HT1080 (cell line): ENCODE measurements at places on chromosomes 1 and 21. TPM values are rescaled to one million over a fixed set of nuclear protein-coding genes. Genes with fewer than 3 reads are reported as not detected.

GRCh38 chr1:165444897-165445370 is at the start of gene RXRG:
TSS of gene RXRG (minus strand) at chr1:165445126. CDS start at chr1:165444893, 233 bp downstream.
- DNase-seq = peak; percentile 0

DNA sequence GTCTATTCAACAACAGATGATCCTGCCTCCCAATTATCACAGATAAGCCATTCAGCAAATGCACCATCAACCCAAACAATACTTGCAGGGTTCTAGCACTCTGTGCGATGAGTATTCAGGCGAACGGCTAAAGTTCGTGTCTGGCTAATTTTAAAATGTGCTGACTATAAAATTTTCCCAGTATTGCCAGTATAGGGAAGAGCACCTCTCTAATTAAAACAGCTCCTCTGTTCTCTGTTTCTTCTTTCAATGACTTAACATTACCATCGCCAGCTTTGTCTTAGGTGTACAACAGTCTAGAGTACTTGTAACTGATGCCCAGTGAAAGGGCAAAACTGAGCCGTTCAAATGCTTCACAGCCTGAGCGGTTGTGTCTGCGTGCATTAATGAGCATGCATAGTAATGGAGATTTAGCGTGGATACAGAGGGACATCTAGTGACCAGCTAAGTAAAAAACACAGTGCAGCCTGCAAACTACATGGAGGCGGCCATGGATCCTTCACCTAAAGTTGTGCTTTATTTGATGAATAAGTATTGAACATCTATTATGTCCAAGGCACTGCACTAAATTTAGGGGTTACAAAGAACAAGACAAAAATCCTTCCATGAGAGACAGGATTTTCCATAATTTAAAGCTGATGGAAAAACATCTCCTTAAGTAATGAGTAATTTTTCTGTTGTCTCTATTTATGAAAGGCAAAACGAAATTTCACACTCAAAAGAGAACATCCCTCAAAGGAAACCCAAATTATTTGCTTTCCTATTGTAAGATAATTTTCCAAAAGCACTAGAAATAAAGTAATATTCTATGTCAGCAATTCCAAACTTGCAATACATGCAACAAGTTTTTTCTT is 120.0 kb downstream of the SETD4 start:
- DNase-seq = peak; percentile 63

DNA sequence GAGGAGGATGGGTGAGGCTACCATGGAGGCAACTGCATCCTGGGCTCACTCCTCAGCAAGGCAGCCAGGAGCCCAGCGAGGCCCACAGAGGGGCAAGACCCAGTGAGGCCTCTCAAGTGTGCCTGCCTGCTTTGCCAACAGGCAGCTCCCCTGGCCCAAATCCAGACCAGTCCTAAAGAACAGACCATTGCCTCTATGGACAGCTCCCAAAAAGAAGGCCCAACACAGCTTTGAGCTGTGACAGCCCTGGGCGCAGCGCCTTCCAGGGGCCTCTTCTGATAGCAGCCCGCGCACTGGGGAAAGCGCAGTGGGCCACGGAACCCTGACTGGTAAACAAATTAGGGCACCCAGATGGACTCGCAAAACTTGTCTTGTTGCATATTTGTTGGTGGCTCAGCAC is 25.5 kb downstream of the C1orf198 start:
- no peak for DNase-seq

GRCh38 chr1:222210776-222211175 is 337.1 kb downstream of the HHIPL2 start:
- no peak for DNase-seq

GRCh38 chr1:87905651-87906050 is 577.0 kb downstream of the LMO4 start:
- no peak for DNase-seq

- DNase-seq = peak; percentile 24
Measured at GRCh38 chr21:28445141-28445830, 547.4 kb downstream of the LTN1 start.

- DNase-seq = no peak
Measured at GRCh38 chr1:200366577-200367253, 43.1 kb downstream of the ZNF281 start.

DNA sequence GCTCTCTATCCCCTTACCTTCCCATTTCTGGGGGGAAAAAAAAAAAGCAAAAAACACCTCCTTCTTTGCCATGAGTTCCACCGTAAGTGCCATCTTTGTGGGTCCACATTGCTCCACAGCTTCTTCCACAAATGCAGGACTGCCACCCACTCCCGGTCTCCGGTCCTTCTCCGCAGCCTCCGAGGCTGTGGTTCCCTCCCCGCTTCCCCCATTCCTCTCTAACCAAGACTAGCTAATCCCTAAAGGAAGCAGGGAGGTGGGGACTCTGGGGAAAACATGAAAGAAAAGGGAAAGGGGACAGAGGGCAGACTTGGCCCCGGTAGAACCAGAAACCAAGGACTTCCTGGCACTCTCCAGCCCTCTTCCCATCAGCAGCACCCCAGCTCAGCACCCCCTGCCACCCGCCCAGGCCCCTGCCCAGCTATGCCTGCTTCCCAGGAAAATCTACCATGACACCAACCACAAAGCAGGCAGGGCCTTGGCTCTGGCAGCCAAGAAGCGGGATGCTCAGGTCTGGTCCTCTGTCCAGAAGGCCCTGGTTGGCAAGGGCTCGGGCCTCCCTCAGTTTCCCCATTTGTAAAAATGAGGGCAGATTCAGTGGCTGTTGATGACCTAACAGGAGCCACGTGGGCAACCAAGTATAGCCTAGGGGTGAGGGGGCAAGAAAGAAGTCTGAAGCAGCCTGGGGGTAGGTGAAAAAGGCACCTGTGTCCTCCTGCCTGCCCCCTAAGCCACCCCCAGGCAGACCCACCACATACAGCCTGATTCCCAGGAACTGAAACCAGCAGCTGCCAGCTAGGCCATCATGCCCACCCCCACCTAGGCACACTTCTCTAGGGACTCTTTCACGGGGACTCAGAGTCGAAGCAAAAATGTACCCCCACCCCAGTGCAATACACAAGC is 2.5 kb downstream of the EPHA2 start:
- DNase-seq = no peak

DNA sequence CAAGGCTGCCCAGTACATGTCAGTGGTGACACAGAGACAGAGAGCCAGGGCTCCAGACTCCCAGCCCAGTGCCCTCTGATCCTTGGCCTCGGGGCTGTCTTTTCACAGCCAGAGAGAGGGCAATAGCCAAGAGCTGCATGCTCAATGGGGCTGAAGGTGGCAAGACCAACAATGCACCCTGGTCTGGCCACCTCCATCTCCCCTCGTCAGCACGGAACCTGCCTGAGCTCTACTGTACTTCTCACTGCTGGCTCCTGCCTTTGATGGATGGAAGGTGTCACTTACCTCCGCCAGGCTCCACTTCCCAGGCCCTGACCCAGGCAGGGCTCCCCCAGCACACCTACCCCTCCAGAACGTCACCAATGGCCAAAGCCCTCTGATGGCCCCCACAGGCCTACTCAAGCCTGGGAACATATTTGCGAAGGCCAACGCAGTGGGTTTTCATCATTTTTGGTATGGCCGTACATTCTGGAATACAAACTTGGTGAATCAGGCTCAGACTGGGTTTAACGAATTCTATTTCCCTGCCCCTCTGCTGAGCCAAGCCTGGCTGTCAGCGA is 88.1 kb downstream of the DMRTB1 start:
- no peak for DNase-seq

DNA sequence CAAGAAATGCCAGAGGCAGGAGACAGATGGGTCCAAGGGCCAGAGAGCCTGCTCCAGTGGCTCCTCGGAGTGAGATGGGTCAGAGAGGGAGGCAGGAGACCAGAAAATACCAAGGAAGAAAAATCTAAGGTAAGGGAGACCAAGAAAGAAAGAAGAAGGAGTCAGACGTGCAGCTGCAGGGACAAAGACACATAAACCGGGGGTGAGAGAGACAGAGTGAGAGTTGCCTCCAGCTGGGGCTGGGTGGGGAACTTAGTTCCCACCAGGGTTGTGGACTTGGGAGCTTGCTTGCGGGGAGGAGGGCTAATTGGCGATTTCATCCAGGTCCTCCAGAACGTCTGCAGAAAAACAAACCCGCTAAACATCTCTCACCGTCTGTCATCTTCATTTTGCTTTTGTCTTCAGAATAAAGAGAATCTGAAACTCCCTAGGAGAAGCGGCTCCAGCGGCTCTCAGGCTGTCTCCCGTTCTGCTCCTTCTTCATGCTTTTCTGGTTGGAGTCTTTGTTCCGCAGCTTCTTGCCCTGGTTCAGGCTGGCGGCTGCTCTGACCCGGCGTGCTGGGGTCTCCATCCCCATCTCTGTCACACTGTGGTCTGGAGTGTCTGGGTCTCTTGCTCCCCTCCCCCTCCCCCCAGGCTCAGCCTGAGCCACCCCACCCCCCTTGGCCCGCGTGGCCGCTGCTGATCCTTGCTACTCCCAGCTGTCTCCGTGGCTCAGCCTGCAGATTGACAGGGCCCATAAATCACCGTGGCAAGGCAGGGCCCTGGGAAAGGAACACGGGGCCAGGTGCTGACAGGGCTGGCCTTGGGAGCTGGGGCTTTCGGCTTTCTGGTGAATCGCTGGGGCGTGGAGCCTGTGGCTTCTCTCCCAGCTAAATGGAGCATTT is 66.6 kb downstream of the UBIAD1 start:
- no peak for DNase-seq

GRCh38 chr1:52436817-52437216 is 32.4 kb downstream of the PRPF38A start:
- DNase-seq = no peak

- no peak for DNase-seq
Measured at GRCh38 chr1:205729945-205730610, 19.9 kb downstream of the NUCKS1 start.

GRCh38 chr1:7478809-7479499 is 292.1 kb upstream of the VAMP3 start:
- DNase-seq = no peak

DNA sequence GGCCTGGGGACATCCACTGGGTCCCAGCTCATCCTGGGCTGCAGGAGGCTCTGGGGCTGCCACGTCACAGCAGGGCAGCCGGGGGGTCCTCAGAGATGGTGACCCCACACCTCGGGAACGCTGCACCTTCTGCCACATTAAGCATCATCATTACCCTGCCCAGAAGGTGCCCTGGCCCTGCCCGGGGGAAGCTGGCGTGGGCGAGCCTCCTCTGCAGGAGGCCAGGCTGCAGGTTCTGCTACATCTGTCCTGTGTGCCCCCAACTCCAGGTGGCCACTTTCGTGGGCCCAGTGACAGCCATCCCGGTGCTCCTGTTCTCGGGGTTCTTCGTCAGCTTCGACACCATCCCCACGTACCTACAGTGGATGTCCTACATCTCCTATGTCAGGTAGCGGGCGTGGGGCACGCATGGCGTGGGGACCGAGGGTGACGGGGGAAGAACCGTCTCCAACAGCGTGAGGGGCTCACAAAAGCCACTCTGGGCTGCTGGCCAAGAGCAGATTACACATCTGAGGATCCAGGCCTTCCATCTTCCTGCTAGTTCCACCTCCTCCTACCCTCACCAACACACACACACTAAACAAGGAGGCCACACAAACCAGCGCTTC is 20.8 kb downstream of the TFF3 start:
- DNase-seq = no peak

DNA sequence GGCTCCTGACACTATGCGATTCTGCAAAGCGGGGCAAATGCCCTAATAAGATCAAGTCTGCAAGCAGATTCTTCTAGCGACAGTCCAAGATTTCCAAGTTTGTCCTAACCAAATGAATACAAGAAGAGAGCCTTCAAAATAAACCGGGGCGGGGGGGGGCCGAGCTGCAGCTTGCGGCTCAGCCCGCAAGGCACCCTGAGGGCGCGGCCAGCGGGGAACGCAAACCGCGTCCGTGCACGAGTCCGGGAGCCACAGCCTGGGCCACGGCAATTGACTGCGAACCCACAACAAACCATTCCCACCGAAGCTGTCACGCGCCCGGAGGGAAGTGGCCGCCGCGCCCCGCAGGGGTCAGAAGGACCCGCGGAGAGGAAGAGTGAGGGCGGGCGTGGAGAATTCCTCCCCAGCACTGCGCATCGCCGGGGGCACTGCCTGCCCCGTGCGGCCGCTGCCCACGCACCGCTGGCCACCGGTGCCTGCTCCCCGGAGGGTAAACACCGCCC is 687 bp downstream of the TGFBR3 start:
- no peak for DNase-seq

GRCh38 chr1:111848852-111849545 is 93.3 kb downstream of the DDX20 start:
- DNase-seq = no peak

DNA sequence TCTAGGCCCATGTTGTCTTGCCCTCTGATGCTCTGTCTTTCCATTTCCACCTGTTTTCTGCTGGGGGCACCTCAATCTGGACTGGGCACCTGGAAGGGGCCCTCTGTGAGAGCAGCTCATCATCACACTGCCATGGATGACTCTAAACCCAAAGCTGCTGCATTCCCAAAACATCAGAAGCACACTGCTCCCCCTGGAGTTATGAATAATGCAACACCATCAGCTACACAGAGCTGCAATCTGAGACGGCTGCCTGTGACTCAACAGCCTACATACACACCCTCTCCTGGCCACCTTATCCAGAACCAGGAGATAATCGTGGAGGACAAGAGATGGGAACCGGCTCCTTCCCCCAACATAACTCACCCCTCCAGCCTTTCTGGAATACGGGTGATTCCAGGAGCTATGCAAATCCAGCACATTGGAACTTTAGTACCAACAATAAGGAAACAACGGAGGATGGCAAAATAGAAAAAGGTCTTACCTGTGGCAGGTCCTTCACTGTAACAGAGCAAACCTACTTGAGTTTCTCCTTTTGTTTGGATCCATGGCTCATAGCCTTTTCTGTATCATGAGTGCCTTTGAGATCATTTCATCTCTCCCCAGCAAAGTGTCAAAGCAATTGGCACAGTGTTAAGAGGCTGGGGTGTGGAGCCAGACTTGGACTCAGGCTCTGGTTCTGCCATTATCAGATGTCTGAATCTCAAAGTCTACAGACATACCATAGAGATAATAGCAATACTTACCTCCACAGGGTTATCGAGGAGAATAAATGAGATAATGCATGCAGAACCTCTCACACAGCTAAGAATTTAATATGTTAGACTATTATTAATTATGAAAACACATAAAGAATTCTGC is 29.3 kb downstream of the AK2 start:
- peak; percentile 94 for DNase-seq

Gene ADAMTS1
- total RNA-seq = 0.07 TPM in 1 of 2 replicates, not detected in the other

Gene C1orf87
- not detected in 2 replicates for total RNA-seq

Gene HPDL
- not detected in 2 replicates for total RNA-seq

Gene TLCD4
- 1.5 and 2.0 TPM in 2 replicates for total RNA-seq
